ENCODE measurements at places on chromosomes 13 and 19. TPM values are rescaled to one million over a fixed set of nuclear protein-coding genes. Genes with fewer than 3 reads are reported as not detected.

DNA sequence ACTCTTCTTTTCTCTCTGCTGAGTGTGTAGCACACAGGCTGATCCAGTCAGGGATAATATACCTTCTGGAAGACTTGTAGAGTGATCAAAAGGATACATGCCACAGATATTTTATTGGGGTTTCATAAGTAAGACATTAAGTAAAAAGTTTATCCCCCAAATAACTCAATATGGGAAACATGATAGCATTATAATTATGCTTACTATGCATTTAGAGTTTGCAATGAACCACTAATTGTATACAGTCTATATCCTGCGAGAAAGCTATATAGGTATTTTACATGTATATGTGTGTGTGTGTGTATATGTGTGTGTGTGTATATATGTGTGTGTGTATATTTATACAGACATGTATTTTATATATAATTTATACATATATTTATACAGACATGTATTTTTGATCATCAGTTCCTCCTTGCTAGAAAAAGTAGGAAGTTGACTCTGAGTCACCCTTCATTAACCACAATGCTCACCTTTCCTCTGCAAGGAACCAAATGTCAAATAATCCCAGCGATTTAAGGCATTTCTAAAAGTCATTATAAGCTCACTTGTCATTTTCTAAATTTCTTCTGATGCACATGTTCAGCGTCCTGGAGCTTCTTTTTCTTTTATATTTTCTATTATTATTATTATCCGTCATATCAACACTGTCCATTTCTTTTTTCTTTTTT lies 312.5 kb upstream of the OBI1 start:
- no peak for DNase-seq

DNA sequence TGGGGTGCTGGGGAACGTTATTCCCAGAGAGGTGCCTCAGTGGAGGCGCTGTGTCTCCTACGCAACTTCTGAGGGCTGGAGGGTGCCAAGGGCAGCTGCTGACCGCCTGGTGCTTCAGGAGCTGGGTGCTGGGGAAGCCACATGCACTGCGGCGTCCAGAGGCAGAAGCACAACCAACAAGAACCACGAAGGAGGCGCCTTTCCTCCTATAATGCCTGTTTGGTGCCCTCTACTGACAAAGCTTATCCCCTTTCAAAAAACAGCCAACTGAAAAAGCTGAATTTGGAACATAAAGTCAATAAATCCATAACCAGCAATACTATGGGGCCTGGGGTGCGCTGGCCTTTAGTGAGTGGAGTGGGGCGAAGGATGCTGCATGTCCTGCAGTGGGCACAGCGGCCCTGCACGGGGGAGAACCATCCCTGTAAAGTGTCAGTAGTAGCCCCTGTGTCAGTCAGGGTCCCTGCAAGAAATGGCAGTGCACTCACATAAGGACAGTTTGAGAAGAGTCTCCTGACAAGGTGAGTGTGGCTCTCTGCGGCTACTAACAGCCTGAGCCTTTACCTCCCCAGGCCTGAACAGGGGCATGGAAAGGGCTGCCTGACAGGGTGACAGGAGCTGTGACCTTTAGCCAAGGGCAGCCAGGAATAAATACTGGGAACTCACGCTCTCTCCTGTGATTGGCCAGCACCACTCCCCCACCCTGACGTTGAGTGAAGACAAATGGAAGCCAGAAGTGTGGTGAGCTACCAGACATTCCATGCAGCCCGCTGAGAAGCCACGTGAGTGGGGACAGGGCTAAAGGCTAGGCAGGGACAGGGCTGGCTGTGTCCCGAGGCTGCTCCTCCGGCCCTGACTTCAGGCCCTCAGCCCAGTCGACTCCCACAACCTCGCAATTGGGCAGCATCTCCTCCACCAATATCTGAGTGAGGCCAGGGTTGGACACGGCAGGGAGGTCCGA lies 4.5 kb upstream of the B3GNT8 start:
- peak; percentile 85 for DNase-seq

DNA sequence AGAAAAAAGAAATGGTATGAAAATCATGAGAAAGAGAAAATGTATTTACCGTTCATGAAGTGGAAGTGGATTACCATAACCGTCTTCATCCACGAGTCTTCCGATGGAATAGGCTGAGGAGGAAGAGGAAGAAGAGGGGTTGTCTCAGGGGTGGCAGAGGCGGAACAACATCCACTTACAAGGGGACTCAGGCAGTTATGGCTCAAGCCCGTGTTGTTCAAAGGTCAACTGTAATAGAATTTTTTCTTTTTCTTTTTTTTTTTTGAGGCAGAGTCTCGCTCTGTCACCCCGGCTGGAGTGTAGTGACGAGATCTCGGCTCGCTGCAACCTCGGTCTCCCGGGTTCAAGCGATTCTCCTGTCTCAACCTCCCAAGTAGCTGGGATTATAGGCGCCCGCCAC lies 16.9 kb upstream of the ADGRL1 start:
- no peak for DNase-seq

Gene FCGBP
- total RNA-seq = 8.0 TPM

Gene MAP3K10
- 18.1 TPM for total RNA-seq
